ENCODE measurements at places on chromosomes 2 and 18. TPM values are rescaled to one million over a fixed set of nuclear protein-coding genes. Genes with fewer than 3 reads are reported as not detected.

GRCh38 chr2:47437287-47437686 lies 34.3 kb downstream of the MSH2 start:
- H3K4me1 ChIP-seq: no peaks in the 10 kb centered on the region
- no peak overlapping the region for H3K27ac ChIP-seq
- H3K27me3 ChIP-seq: no peaks in the 10 kb centered on the region
- DNase-seq: no peak

DNA sequence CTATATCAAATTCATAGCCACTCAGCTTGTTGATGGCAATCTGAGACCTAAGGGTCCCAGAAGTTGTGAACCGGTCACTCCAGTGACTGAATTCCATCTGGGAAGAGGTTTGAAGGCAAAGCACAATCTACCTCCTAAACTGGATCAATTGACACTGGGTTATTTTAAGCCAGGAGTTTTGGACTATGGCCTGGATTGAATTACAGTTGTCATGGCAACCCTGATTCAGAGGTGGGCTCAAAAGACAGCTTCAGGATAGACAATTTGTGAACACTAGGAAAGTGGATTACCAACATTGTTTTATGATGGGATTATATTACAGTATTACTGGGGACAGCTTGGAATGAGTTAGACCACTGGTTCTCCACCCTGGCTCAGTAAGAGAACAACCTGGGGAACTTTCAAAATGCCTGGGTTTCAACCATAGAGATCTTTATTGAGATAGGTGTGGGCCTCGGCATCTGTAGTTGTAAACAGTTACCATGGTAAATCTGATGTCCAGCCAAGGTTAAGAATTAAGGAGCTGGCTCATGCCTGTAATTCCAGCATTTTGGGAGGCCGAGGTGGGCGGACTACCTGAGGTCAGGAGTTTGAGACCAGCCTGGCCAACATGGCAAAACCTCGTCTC lies 58.8 kb downstream of the MFSD6 start:
- H3K4me3 ChIP-seq: no peak overlapping the region
- H3K4me1 ChIP-seq: peaks cover 16% of the 10 kb centered on the region
- DNase-seq: no peak
- H3K27me3 ChIP-seq: no peaks in the 10 kb centered on the region

DNA sequence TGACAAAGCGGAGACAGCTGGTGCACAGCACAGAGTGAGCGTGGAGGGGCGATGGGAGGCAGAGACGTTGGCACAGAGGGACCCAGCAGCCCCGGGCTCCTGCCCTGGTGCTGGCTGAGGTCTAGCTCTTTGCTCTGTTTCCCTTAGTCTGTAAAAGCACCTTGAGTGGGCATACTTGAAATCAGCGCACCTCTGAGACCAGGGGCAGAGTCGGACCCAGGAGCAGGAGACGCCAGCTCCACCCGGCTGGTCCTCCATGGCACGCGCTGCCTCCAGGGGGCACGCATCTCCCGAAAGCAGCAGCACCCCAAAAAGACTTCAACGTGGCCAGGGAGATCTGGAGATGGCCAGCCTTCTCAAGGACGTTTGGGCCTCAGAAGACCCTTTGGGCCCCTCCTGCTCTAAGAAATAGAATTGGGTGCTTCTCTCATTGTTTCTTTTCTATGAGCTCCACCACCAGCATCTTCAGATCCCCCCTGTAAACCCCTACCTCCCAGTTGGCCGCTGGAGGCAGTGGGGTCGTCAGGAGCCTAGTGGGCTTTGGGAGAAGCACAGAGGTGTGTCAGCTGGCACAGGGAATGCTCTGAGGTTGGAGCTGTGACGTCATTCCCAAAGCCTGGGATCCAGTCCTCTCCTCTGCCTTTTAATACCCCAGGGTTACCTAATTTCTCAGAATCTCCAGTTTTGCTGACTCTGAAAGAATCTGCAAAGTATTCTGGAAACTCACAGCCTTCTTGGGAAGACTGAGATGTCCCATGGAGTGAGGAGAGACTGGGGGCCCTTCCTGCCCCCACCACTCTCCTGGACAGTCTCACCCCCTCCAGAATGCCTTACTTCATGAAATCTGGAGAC lies 58.9 kb downstream of the CIB4 start:
- H3K36me3 ChIP-seq: no peaks in the 10 kb centered on the region
- H3K4me1 ChIP-seq: no peaks in the 10 kb centered on the region
- no peaks in the 10 kb centered on the region for H3K27me3 ChIP-seq
- no peak for DNase-seq

- no peak for DNase-seq
- no peaks in the 10 kb centered on the region for H3K4me1 ChIP-seq
- H3K27ac ChIP-seq: no peak overlapping the region
- no peak overlapping the region for H3K4me3 ChIP-seq
- no peaks in the 10 kb centered on the region for H3K36me3 ChIP-seq
Observed at GRCh38 chr2:128624956-128625355, 306.3 kb upstream of the HS6ST1 start.

- peak; percentile 42 for DNase-seq
- peak overlapping the region; percentile 64 for H3K27ac ChIP-seq
- no peaks in the 10 kb centered on the region for H3K27me3 ChIP-seq
- H3K4me3 ChIP-seq: no peak overlapping the region
- peaks cover 6% of the 10 kb centered on the region for H3K4me1 ChIP-seq
Observed at GRCh38 chr2:204116159-204116792, 179.7 kb downstream of the ICOS start.

LYG2 gene
- not detected for total RNA-seq
